ENCODE measurements at places on chromosomes 11 and 22.

- no peak for DNase-seq
These were observed 7.1 kb downstream of the INPPL1 start for GRCh38 chr11:72231396-72232259.

- no peak for DNase-seq
These were observed 26.2 kb upstream of the CRKL start for GRCh38 chr22:20890975-20891374.

GRCh38 chr11:112318661-112319060 lies 58.0 kb upstream of the PLET1 start:
- no peak for DNase-seq

- no peak for DNase-seq
These were observed 29.9 kb downstream of the RELT start for GRCh38 chr11:73406131-73406530.

GRCh38 chr11:124339396-124340141 lies 19.6 kb upstream of the OR8D2 start:
- DNase-seq = no peak

DNA sequence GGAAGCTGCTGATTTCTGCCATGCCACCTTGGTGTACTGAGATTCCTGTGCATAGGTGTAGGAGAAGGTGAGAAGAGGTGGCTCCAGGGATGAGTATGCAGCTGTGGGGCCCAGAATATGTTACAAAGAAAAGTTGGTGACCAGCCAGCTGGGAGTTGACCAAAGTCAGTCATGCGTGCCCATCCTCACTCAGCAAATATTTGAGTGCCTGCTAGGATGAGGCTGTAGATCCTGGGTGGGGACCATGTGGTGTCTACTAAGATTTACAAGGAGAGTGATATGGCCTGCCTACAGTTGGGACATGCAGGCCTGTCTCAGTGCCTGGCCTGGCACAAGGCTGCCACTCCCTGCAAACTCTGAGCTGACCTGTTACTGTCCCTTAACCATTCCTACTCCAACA lies 19.4 kb downstream of the RNF185 start:
- no peak for DNase-seq

- DNase-seq = no peak
These were observed 25.6 kb upstream of the SORL1-AS1 start for GRCh38 chr11:121478226-121478894.

All from activated CD4-positive, alpha-beta T cell treated with anti-CD3 and anti-CD28 coated beads for 24 hours (primary cell).